Activated T-helper 17 cell treated with anti-CD3 and anti-CD28 coated beads, Interleukin-2, amount 50 U/mL, for 72 hours (primary cell): ENCODE measurements at places on chromosomes 7 and 10. TPM values are rescaled to one million over a fixed set of nuclear protein-coding genes. Genes with fewer than 3 reads are reported as not detected.

The SKIDA1 gene
- 0.95 TPM for total RNA-seq

The ASZ1 gene
- not detected for total RNA-seq

The DCLRE1C gene
- 20.1 TPM for total RNA-seq

The GPR26 gene
- total RNA-seq: not detected

The PTPRE gene
- total RNA-seq: 32.7 TPM

The STOX1 gene
- 0.21 TPM for total RNA-seq

The TLX1 gene
- not detected for total RNA-seq

The SAMD9 gene
- 23.1 TPM for total RNA-seq

The CUZD1 gene
- 3.3 TPM for total RNA-seq

The SYT15B gene
- total RNA-seq: 0.11 TPM

The PRSS37 gene
- not detected for total RNA-seq

The PRSS1 gene
- total RNA-seq: not detected

The TMEM213 gene
- 0.50 TPM for total RNA-seq

The CRYGN gene
- not detected for total RNA-seq

The PNPLA8 gene
- 26.2 TPM for total RNA-seq

The HTRA1 gene
- total RNA-seq: not detected

The NXPH1 gene
- not detected for total RNA-seq

The TNRC18 gene
- total RNA-seq: 46.3 TPM

The STEAP1B gene
- total RNA-seq: not detected

The MEST gene
- 1.5 TPM for total RNA-seq

The WNT8B gene
- 0.16 TPM for total RNA-seq

The HGF gene
- not detected for total RNA-seq

The SOSTDC1 gene
- not detected for total RNA-seq

The CC2D2B gene
- total RNA-seq: 0.73 TPM

The MYO3A gene
- total RNA-seq: not detected

The SLC26A3 gene
- not detected for total RNA-seq

The GHRHR gene
- total RNA-seq: not detected

The MSMB gene
- not detected for total RNA-seq
